ENCODE measurements at places on chromosomes 16 and 17.
A peak's percentile ranks its signal among the peaks of the same experiment; 100 is the strongest.

GRCh38 chr16:66731101-66731500 lies 20.3 kb downstream of the DYNC1LI2 start:
- DNase-seq: no peak

GRCh38 chr16:71358464-71358998 lies at the start of gene CALB2:
Gene CALB2, plus strand, starts transcription at chr16:71358723. Its CDS starts 70 bp downstream, at chr16:71358793.
- DNase-seq: peak; percentile 56

- DNase-seq: no peak
Measured at GRCh38 chr17:47935961-47936360, 5.4 kb upstream of the PNPO start.

- no peak for DNase-seq
Measured at GRCh38 chr16:84448444-84448843, 56.0 kb downstream of the MEAK7 start.

GRCh38 chr16:12050361-12050760 lies 73.8 kb downstream of the SNX29 start:
- no peak for DNase-seq

DNA sequence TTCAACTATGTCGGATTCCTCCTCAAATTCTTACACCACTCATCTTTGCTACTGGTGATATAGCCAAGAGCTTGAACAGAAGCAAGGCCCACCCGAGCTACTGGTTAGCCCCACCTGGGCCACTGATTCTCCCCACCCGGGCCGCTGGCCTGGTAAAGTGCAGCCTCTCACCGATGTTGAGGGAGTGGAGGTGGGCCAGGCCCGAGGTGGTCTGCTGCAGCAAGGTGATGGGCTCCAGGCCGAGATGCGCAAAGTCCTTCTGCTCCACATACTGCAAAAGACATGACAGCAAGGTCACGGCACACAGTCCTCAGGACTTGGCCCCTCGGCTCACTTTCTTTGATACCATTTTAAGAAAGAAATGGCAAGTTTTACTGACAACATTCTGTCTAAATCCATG lies 32.7 kb upstream of the ICAM2 start:
- DNase-seq: no peak

GRCh38 chr16:471353-472198 lies 46.1 kb downstream of the RAB11FIP3 start:
- DNase-seq: no peak

GRCh38 chr17:45782889-45783592 lies 1.1 kb upstream of the CRHR1 start:
- peak; percentile 11 for DNase-seq

GRCh38 chr16:74492976-74493375 lies 71.7 kb upstream of the CLEC18B start:
- DNase-seq: no peak

DNA sequence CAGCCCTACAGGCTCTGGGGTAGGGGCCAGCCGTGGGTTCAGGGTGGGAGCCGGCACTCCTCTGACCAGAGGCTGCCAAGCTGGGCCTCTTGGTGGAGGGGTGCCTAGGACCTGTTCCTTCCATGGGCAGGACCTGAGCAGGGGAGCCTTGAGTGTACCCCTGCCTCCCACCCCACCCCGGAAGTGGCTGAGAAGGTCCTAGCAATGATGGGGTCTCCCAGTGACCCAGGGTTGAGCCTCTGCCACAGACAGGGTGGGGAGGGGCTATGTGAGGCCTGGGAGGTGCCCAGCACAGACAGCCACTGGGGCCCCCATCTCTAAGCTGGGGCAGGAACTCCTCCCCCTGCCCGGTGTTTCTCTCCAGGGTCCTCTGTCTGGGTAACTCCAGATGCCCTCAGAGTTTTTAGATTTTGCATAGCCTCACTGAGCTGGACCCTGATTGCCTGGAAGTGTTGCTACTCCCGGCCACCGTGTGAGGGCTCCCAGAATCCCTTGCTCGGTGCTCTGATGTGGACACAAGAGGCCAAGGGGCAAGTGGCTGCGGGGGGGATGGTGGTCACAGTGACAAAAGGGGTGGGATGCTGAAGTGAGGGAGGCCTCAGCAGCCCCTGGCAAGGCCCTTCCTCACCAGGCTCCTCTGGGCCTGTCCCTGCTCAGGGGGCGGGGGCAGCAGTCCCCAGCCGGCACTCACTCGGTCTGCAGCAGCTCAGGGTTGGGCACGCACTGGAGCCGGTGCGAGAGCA lies 6.4 kb upstream of the MTSS2 start:
- no peak for DNase-seq

GRCh38 chr16:27302126-27302525 lies 11.6 kb upstream of the IL4R start:
- no peak for DNase-seq

DNA sequence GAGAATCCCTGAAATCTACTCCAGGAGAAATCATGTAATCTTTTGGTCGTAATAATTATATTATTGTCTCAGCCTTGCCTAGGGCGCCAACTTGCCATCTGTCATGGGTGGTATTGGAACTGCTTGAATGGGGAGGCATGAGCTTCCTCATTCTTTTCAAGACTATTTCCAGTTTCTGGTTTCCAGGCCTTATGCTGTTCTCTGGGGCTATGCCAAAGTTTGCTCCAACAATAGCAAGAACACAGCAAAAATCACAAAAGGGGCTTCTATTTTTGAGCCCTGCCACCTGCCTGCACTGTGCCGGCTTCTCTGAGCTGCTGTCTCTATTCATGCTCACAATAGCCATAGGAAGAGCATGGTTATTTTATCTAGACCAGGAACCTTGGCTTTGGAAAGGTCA lies 111.7 kb downstream of the SPECC1 start:
- no peak for DNase-seq

DNA sequence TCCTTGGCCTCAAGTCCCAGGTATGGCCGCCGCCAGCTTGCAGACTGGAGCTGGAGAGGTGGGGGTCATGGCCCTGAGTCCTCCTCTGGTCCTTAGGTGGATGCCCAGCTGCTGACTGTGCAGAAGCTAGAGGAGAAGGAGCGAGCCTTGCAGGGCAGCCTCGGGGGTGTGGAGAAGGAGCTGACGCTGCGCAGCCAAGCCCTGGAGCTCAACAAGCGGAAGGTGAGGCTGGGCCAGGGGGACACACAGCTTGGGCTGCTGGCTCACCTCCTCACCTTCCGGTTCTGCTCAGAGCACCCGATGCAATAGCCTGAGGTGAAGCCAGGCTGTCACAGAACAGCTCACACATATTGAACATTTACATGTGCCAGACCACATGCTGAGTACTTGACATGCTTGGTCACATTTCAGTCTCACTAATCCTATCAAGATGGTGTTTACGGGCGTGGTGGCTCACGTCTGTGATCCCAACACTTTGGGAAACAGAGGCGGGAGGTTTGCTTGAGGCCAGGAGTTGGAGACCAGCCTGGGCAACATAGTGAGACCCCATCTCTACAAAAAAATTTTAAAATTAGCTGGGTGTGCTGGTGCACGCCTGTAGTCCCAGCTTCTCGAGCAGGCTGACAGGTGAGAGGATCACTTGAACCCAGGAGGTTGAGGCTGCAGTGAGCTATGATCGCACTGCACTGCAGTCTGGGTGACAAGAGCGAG lies 7.4 kb downstream of the RNF40 start:
- no peak for DNase-seq

DNA sequence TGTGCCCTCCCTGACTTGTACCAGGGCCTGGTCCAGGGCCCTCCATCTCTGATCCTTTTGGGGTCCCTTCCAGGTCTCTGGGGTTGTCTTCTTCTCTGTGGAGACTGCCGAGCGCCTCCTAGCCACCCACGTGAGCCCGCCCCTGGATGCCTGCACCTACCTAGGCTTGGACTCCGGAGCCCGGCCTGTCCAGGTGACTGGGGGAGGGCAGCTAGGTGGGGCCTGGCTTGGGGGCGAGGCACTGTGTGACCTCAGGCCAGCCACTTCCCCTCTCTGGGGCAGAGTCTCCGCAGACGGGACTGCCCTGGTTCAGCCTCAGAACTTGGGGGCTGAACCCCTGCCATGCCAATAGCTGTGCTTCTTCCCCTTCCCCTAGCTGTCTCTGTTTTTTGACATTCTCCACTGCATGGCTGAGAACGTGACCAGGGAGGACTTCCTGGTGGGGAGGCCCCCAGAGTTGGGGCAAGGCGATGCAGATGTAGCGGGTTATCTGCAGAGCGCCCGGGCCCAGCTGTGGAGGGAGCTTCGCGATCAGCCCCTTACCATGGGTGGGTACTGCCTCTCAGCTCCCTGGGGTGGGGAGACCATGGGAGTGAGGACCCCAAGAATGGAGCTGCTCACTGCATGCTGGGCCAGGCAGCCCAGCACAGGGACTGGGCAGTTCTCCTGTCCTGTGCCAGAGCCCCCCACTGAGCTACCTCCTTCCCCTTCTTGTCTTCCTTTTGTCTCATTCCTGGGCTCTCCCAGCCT lies 14.6 kb downstream of the FCSK start:
- DNase-seq: no peak

DNA sequence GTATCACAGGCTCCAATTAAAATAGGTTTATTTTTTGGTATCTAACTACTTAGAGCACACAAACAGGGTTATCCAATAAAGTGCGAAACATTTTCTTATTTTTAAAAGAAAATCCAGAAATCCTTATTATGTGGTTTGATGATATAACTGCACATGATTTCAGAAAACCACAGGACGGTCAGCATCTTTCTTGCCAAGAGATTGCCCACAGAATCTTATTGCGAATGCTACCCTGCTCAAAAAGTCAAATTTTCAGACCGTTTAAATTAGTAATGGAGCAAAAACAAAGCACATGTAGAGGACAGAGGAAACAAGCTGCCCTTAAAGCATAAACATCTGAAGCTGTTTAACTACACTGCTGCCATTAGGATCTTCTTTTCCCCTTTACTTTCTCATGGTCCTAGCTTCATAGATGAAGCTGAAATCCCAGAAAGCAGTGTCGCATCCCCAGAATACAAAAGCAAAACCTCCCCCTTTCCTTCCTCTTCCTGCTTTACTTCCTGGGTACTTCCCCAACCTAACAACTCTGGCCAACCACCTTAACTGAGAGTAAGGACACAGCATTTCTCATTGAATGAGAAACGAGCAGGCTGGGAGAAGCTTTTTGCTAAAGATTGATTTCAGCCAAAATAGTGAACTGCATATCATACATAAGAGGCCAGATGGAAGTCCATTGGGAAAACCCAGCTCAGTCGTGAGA lies 43.7 kb downstream of the CMTM4 start:
- no peak for DNase-seq

GRCh38 chr16:66486773-66487579 lies 59.9 kb downstream of the BEAN1 start:
- no peak for DNase-seq

GRCh38 chr16:48047720-48048119 lies 108.1 kb downstream of the ABCC12 start:
- DNase-seq: no peak

Data from CD4-positive, alpha-beta T cell (primary cell).